ENCODE measurements at places on chromosomes 12 and 14.

DNA sequence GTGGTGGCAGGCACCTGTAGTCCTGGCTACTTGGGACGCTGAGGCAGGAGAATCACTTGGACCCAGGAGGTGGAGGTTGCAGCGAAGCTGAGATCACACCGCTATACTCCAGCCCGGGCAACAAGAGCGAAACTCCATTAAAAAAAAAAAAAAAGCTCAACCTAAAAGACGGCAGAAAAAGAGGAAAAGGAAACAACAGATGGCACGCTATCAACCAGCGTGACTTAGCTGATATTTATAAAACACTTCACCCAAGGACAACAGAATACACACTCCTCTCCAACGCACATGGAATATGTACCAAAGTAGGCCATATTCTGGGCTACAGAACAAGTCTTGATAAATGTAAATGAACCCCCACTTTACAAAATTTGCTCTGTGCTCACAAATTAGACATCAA lies 34.0 kb upstream of the CLMN start:
- no peak for DNase-seq

DNA sequence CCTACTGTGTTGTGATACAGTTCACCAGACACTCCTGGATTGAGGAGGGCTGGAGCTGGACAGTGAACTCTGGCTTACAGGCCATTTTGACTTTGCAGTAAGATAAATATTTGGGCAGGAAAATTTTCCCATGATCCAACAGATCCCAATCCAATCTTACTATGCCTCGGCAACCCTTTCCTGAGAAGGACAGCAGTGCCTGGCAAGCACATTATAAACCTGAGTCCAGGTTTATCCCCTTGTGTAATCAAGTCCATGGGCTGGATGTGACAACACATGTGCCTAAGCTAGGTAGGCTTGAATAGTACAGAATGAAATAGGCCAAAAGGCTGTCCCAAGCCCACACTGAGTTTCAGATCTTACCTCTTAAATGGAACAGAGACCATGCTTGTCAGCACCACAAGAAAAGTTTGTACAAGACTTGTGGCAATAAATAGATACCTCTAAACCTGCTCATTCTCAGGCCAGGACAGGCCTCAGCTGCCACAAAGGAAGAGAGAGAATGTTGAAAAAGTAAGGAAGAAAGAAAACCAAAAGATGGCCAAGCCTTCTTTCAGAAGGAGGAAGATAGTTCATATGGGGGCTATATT lies 34.9 kb downstream of the CREBL2 start:
- DNase-seq, result no peak

- DNase-seq, result no peak
Measured at GRCh38 chr12:102824218-102824835, 92.7 kb downstream of the PAH start.

GRCh38 chr14:39880965-39881364 lies 448.7 kb upstream of the FBXO33 start:
- DNase-seq, result no peak

- DNase-seq, result no peak
Measured at GRCh38 chr12:69620921-69621320, 10.2 kb upstream of the LRRC10 start.

DNA sequence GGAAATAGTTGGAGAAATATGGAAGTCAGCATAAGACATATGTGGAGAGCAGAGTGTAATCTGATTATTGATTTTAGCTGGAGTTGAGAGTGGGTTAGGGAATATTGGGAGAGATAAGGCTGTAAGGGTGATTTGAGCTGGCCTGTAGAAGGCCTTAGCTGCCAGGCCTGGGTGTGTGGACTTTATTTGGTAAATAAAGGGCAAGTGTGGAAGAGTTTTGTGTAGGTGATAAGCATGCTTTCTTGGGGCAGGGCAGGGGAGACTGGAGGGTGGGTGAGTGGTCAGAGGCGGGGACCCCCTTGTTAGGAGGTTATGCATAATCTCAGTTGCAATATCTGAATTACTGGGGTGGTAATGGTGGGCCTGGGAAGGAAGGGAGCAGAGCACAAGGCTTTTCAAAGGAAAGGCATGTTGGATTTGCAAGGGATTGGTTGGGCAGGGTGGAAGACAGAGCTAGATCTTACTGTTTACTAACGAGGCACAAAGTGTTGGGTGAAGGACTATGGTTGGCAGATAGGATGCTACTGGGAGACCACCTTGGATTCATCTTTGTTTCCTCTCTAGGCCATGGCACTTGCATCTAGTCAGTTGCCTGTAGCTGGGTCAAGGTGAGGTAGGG lies 5.5 kb downstream of the KHNYN start:
- DNase-seq, result no peak

DNA sequence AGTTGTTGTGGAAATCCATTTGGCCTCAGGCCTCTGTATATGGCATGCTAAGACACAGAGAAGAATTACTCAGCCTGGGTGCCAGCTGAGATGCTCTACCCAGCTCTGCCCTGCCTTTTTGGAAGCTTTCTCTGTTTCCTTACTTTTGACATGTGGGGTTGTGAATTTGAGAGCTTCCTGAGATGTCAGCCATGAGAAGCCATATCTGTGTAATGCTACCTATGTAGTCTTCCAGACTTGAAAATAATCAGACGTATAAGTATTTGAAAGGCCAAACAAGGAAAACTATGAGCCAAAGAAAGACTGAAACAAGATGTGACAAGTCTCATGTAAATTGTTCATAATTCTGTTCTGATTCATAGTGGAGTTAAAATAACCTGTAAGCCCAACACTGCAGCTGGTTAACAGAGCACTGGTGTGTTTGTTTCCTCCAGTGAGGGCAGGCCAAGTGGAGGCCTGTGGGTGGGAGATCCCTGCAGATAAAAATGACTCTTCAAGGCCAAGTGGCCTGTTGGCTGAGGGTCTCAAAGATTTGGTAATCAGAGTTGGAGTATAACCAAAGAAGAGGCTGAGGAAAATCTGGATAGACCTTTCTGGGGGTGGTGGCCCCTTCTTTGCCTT lies 94.0 kb downstream of the TMX1 start:
- no peak for DNase-seq

DNA sequence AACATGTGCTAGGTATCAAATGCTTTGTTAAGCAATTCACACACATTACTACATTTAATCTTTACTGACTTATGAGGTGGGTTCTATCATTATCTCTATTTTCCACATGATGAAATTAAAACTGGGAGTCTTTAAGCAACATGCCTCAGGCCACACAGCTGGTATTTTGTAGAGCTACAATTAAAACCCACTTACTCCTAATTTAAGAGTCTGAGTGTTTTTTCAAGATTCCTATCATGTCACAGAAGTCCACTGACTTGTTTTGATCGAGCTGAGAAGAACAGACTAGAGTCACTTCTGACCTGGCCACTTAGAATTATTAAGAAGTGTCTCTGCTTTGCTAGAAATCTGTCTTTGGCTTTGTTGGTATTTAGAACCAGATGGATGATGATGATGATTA lies 670.7 kb downstream of the NRXN3 start:
- DNase-seq, result no peak

DNA sequence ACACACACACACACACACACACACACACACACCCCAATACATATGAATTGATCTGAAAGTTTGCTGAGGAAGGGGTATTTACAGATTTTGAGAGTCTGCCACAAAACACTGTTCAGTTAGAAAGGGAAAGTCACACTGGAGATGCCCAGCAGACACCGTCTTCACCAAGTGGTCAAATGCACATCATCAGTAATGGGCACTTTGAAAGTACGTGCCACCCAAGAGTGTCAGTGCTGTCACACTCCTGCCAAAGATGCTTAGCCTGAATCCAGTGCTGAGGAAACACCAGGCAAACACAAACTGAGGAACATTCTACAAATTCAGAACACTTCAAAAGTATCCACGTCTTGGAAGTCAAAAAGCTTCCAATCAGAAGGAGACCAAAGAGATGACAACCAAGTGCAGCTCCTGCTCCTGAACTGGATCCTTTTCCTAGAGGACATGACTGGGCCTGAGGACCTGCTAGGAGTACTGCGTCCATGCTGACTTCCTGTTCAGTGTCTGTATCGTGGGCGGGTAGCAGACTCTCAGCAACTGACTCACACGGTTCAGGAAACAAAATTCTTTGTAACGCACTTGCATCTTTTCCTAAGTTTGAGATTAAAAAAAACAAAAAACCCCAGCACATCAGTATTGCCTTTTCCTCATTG lies 18.6 kb downstream of the PSMC1 start:
- DNase-seq, result no peak

DNA sequence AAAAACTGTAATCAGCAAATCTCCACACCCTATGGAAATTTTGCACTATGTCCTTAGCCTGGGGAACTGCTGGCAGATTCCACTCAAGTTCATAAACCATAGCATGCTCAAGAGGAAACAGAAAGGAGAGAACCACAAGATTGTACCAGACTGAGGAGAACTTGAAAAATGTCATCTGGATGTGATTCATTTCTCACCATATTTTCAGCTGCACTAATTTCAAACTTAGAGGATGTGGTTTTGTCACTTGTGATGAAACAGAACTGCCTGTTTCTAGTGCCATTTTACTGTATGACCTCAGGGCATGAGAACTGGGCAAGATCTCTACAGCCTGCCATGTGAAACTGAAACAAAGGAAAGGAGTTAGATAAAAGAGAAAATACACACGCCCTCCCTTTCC lies 1493.1 kb upstream of the FLRT2 start:
- no peak for DNase-seq

GRCh38 chr14:73188501-73188911 lies 48.8 kb upstream of the PAPLN start:
- DNase-seq, result no peak

GRCh38 chr12:3838076-3838475 lies 35.1 kb downstream of the PARP11 start:
- DNase-seq, result no peak

GRCh38 chr12:129911428-129912049 lies 7.7 kb upstream of the TMEM132D start:
- peak; percentile 29 for DNase-seq

DNA sequence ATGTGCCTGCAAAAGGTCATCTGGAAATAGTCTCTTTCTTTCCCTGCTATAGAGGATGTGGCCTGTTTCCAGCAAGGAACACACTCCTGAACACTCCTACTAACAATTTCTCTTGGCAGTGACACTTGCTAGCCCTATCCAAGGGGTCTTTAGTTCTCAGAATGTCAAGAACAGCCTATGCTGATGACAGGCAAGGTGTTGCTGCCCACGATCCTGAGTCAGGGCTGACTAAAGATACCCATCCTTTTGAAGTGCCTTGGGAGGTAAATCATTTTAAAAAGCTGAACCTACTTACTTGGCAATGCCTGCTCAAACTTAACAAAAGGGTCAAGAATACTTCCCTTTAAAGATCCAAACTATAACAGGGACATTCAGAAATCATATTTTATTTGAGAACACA lies 1146.4 kb downstream of the VRK1 start:
- no peak for DNase-seq

- no peak for DNase-seq
Measured at GRCh38 chr12:3755898-3756297, 3.0 kb upstream of the CRACR2A start.

- no peak for DNase-seq
Measured at GRCh38 chr12:50926415-50926814, 25.9 kb upstream of the HIGD1C start.

GRCh38 chr12:9872162-9872561 lies 3.0 kb upstream of the CLEC2B start:
- no peak for DNase-seq

DNA sequence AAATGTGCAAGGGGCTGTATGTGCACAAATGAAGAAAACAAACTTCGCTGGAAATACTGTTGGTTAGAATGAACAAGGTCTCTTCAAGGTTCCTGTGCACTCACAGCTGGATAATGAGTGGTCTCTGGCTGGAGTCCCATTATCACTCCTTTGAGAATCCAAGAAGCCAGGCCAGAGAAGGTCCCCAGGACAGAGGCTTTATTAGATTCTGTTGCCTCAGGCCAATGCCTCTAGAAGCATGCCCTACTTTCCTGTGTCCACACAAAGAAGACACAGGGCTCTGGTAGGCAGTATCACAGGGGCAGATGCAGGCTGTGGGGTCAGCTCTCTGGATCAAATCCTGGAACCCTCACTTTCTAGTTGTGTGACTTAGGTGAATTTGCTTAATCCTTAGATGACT lies 384.7 kb downstream of the GRIN2B start:
- no peak for DNase-seq
